ENCODE measurements at places on chromosomes 12 and 14.

- DNase-seq, result peak; percentile 45
Measured at GRCh38 chr12:122452701-122453285, 30.3 kb upstream of the CLIP1 start.

GRCh38 chr12:94372461-94372860, 87.2 kb downstream of the CEP83 start:
- DNase-seq, result no peak

DNA sequence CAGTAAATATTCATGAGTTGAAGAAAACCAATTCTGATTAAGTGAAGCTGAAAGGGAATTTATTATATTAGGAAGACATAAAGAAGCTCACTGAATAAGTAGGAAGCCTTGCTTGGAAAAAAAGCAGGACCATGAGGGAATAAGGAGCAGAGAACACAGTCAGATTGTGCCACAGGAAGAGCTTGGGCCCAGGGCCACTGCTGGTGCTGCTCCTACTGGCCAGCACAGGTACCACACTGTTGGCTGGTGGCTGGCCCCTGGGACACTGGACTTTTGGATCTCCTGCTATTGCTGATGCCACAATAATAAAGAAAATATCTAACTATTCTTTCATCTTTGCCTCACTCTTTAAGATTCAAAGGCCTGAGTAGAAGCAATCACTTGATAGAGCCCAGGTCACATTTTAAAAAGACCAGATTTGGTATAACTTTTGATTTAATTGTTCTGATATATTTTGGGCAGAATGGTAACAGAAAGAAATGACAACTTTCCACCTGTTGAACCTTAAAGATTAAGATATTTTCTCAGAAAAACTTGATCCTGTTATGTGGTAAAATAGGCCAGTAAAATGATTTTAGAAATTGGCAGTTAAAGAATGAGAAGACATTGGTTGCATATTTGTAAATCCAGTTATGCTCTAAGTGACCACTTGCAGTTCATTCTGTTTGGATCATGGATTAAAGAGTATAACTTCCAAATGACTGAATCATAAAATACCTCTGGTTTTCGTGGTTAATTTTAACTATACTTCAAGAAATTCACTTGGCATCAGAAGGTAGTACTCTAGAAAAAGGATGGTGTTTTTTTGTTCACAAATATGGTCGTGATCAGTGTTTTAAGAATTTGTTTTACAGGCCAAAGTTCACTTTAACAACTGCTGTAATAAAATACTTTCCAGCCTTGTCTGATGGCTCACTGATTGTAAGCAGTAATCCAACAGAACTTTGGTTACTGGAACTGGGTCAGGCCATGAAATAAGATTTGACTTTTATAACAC, 68.3 kb downstream of the DERA start:
- DNase-seq, result no peak

DNA sequence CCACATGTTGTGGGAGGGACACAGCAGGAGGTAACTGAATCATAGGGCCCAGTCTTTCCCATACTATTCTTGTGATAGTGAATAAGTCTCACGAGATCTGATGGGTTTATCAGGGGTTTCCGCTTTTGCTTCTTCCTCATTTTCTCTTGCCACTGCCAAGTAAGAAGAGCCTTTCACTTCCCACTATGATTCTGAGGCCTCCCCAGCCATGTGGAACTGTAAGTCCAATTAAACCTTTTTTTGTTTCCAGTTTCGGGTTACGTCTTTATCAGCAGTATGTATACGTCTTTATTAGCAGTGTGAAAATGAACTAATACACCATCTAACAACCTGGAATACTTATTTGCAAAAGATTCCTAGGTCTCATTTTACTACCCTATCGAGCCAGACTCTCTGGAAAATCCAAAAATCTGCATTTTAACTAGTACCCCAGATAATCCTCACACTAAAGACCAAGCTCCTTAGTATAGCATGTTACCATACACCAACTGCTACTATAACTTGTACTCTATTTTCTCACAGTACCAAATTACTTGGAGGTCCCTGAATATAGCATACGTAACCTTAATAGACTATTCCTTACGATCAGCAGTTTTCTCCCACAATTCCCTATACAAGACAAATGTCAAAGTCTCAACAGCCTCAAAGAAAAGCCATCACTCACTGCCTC, 11.5 kb downstream of the GTF2A1 start:
- DNase-seq, result no peak

- DNase-seq, result no peak
Measured at GRCh38 chr14:102606296-102606695, 13.8 kb downstream of the RCOR1 start.

GRCh38 chr12:6424008-6424347, 20.8 kb upstream of the CD27 start:
- DNase-seq, result no peak

DNA sequence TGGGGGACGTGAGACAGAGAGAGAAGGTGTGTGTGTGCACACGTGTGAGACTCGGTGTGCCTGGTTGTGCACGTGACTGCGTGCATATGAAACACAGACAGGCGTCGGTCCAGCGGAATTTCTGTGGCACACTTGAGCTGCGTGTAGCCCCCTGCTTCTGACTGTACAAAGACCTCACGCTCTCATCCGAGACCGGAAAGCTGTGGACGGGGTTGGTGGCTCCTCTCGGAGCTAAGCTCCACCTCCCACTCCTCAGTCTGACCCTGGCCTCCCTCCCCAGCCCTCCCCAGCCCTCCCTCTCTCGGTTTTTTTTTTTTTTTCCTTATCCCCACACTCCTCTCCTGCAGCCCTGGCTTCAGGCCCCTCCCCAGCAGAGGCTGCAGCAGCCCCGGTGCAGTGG, 8.3 kb upstream of the C14orf180 start:
- DNase-seq, result no peak

DNA sequence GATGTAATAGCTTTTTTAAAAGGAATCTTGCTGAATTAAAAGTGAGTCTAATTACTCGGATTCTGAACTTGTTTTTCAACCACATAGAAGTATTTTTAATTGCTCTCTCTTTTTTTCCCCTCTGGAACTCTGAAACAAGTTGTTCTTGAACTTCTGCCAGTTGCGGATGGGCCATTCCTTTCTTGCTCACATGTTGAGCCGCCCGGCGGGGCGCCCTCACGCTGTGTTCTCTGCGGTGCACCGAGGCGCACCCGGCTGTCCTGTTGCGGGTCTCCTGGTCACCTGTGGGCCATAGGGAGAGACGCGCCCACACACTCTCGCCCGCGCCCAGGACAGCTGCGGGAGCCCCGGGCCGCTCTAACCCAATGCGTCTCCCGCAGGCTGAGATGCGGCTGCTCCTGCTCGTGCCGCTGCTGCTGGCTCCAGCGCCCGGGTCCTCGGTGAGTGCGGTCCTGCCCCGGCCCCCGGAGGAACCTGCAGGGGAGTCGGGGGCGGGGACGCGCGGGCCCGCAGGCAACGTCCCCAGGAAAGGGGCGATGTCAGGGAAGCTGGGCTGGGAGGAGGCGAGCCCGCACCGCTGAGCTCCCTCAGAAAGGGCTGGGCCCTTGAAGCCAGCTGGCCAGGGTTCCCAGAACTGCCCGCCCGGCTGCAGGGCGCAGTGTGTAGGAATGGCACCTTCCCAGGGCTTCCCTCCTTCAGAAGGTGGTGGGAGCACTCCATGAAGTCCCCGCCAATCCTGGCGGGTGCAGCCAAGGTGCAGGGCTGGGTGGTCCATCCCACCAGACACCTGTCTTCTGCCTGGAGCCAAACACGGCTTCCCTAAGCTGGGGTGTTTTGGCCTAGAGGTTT, 2.3 kb downstream of the PAPLN start:
- DNase-seq, result no peak

- no peak for DNase-seq
Measured at GRCh38 chr12:85036733-85037132, 582 bp downstream of the LRRIQ1 start.

DNA sequence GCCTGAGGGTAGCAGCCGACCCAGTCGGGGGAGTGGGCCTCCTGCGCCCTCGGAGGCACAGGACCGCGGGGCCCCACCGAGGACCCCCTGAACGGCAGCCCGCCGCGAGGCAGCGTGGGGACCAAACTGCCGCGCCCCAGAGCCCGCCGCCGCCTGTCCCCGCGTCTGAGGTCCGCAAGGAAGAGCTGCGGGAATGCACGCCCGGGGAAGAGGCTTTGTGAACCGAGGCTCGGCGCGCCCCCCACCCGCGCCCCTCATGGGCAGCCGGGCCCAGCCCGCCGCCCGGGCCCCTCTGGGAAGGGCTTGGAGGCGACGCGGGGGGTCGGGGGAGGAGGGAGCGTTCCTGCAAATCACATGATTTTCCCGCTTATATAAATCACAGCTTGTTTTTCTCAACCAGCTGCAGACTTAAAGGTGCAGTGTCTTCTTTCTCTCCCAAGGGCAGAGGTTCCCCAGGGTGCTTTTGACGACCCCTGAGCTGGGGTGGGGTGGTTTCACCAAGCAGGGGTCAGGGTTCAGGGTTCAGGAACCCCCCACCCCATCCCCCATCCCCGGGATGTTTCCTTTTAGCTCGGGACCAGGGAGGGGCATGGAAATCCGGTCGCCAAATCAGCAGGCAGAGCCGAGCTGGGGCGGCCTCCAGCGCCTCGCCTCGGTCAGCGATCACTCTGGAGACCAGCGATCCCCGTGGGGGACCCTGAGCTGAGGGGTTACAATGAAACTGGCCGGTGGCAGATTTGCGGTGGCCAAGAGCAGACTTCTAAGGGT, 44.7 kb upstream of the ATP23 start:
- DNase-seq, result no peak

DNA sequence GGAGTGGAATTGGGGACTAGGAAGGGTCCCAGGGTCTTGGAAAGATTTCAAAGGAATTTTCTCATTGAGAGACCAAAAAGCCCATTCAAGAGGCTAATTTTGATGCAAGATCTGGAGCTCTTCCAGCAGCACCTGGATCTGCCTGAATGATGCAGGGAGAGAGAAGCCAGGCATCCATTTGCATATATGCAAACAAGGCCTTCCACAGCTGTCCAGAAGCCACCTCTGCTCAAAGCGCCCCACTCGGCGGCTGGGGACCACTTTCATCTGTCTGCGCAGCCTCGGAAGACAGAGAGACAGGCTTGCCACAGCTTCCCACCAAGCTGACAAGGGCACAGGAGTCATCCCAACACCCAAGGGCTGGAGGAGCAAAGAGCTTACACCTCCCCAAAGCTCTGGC, 295.6 kb downstream of the DPF3 start:
- no peak for DNase-seq

DNA sequence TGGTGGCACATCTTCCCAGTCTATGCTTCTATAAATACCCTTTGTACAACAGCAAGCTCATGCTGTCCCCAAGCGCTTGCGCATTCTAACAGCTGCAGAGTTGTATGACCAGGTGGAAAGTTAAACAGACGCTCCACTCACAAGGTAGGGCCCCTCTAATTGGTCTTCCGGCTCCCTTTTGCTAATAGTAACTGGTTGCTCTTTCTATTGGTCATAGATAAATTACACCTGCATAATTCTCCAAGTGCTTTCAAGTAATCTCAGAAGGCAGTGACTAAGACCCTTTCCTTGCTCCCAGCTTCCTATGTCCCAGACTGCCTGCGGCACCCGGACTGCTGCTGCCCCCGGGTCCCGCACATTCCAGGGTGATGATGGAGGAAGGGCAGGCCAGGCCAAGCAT, 6.1 kb upstream of the TSPAN9 start:
- no peak for DNase-seq

DNA sequence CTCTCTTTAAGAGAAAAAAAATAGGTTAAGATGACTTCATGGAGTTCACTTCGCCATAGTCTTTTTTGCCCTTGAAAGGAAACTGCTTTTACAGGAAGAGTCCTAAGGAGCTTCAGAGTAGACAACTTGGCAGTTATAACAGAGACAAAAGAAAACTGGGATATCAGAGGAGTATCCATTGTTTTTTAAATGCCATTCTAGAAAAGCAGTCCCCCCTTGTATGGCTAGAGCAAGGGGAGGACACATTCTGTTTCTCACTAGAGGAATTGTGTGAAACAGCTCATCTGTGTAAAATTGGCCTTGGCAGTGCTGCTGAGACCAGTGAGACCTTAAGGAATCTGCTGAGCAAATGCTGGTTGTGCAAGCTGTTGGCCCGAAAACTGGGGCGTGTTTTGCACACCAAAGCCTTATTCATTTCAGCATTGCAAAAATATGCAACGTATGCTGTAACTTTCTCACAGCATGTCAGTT, 128.0 kb downstream of the GPR135 start:
- DNase-seq, result no peak

DNA sequence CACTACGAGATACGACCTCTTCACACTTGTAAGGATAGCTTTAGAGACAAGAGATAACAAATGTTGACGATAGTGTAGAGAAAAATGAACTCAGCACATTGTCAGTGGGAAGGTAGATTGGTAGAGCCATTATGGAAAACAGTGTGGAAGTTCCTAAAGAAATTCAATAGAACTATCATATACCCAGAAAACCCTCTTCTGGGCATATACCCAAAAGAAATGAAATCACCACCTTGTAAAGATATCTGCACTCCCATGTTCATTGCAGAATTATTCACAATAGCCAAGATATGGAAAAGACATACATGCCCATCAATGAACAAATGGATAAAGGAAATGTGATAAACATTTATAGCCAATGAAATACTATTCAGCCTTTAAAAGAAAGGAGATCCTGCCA, 499.8 kb upstream of the TBX3 start:
- no peak for DNase-seq
